ENCODE measurements at places on chromosomes 7 and 10.

DNA sequence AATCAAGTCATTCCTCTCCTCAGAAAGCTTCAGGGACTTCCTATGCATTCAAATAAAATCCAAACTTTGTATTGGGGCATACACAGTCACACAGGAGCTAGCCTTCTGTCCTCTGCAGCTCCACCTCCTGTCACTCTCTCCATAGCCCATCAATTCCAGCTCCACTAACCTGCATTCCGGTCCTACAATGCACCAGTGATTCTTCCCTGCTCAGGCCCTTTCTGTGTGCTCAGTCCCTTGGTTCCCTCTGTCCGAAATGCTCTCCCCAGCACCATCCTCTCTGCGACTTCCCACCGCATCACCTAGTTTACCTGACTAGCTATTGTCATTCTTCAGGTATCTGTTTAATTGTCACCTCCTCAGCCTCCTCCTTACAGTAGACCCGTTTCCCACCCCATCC, 26.4 kb upstream of the YAE1 start:
- no peak for DNase-seq

GRCh38 chr7:28005075-28005846, 175.3 kb downstream of the JAZF1 start:
- DNase-seq = no peak

GRCh38 chr10:1679821-1680650, 57.3 kb downstream of the ADARB2 start:
- DNase-seq = no peak

DNA sequence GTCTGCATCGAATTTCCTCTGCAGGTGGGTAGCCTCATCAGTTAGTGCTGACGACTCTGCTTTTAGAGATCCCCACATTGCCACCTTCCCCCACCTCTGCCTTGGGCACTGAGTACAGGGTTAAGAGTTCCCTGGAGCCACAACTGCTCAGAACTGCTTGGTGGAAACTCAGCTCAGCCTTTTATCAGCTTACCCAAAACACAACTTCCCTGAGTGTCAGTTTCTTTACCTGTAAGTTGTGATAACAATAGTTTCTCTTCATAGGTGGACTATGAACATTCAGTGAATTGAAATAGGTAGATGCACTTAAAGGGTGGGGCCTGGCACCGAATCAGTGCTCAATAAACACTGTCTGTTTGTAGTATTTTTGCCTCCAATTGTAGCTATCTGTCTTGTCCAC, 11.3 kb downstream of the ASB13 start:
- no peak for DNase-seq

DNA sequence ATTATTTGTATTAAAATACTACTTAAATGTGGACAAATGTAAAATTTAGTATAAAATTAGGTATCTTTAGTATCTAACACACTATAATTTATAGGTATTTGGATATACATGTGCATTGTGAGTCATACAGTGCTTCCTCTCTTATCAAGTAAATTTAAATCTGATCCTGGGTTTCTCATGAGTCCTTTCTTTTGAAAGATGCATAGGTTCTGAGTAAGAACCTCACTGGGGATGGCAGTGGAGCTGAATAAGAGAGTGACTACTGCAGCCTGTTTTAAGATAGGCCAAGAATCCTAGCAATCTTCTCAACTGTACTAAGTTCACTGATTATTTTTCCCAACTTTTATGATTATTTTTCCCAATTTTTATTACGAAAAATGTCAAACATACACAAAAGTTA, 16.2 kb downstream of the CEP55 start:
- no peak for DNase-seq

GRCh38 chr7:139094030-139094429, 15.5 kb downstream of the ZC3HAV1 start:
- no peak for DNase-seq

GRCh38 chr7:24932815-24933214, 47.2 kb downstream of the OSBPL3 start:
- DNase-seq = no peak

DNA sequence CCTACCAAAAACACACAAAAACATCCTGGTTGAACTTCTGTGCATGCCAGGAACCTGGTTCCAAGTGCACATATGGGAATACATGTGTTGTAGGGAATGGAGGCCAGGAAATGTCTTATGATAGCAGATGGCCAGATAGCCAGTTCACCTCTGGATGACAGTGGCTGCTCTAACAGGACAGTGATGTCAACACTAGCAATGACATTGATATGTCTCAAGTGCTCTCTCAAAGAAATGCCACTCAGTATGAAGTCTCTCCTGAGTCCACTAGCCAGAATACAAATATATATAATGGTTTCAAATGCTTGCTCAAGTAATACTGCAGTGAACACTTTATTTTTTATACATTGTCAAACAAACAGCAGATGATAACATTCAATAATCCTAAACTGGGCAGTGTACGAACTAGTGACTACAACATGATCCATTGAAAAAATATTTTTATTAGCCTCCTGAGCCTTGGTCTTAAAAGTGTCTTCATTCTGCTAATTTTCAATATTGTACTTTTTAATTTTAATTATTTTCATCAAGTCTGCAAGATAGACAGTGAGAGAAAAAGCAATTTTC, 26.0 kb upstream of the PCDH15 start:
- DNase-seq = no peak

- DNase-seq = no peak
These were observed 22.3 kb upstream of the GDI2 start for GRCh38 chr10:5835446-5836095.

DNA sequence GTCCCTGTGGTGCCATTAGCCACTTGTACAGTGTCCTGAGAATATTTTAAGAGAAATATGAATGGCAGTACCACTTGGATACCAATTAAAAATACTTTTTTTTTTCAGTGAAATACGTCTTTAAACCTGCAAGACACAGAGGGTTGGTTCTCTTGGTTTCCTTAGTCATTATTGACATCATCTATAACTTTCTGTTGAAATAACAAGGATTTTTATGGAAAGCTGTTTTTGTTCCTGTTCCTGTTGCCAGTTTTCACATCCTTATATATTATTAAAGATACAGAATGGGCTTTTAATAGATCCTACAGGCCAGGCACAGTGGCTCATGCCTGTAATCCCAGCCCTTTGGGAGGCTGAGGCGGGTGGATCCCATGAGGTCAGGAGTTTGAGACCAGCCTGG, 579.9 kb downstream of the AUTS2 start:
- no peak for DNase-seq

DNA sequence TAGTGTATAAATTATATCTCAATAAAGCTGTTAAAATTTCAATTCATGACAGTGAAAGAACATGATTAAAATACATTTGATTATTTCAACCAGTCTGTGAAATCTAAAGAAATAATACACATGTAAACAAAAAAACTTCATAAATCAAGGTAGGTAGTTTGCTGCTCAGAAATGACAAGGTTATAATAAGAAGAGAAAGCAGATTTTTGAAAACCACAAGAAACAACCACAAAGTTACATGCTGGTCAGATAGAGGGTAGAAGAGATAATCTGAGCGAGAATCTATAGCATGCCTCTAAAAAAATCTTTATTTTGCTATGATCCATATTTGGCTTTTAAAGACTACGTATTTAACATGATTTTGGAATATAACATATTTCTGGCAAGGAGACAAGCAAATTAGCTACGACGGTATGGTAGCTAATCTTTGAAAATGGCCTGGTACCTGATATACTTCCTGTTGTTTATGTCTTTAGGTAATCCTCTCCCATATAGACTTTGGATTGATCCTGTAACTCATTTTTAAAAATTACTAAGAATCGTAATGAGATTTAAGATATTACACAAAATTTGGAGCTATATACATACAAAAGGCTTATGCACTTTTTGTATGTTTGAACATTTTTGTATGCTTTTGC, 23.5 kb upstream of the VCL start:
- no peak for DNase-seq

- no peak for DNase-seq
These were observed 78.8 kb upstream of the FAM180A start for GRCh38 chr7:135827391-135827790.

DNA sequence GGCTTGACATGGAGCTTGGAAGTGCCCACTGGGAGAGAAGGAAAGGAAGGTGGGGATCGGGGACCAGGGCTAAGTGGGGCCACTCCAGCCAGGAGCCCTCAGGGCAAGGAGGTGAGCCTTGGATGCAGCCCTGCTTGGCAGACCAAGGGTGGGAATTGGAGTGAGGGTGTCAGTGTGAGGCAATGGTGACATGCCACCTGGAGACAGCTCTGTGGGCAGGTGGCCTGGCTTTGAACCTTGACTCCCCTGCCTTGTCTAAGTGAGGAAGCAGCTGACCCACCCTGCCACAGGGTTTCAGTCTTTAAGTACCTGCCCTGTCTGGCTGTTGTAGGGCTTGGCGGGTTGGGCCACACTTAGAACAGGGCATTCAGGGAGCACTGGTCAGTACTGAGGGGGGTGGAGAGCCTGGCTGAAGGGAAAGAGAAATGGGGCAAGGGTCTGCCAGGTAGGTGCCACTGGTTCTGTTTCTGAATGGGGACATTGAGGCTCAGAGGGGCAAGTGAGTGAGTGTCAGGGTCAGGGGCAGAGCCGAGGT, 4.8 kb downstream of the RAMP3 start:
- DNase-seq = no peak

DNA sequence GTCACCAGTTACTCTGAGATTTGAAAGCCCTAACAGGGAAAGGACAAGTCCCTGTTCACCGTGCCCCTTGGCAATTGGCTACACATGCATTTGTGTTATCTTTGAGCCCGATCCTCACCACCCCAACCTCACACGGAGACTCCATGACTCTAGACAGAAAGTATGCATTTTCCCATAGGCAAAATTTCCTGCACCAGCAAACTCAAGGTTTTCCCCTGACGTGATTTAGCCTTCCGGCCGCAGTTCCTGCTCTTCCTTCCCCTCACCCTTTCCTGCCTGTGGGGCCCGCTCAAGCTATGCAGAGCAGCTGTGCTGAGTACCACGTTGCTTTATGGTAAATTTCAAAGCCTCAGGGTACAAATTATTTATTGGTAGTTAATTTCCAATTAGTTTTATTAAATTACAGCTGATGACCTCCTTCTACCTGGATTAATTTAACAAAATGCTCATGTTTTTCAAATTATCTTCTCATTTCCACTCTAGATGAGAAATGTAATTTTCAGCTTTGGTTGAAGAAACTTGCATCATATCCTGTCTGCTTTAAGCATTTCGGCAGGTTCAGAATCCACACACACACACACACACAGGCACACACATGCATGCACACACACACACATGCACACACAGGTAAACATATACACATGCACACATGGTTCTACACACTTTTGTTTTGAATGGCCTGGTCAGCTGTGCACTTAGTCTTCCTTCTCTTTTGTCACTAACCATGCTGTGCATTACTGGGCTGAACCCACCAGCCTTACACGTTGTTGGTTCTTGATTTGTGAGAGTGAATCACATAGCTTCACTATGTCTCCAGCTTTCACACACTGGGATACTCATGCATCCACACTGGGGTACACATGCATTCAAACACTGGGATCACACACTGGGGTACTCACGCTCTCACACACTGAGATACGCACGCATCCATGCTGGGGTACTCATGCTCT, 283.1 kb upstream of the PITRM1 start:
- no peak for DNase-seq

DNA sequence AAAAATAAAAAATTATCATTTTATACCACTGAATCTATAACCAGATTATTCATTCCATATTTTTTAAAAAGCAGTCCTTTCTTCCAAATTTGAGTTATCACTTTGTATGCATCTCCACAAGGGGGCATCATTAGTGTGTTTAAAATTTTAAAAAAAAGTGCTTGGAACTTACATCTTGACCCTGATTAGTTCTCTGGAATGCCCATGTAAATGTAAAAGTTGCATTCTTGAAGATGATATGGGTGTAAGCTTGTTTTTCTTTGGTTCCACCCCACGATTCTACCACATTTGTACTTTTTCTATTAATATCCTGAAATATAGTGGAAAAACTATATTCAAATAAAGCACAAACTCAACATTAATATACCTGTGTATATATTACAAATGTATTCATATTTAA, 144.9 kb downstream of the ELAPOR2 start:
- DNase-seq = no peak

GRCh38 chr10:78910021-78910420, 158.7 kb upstream of the ZMIZ1 start:
- DNase-seq = no peak

DNA sequence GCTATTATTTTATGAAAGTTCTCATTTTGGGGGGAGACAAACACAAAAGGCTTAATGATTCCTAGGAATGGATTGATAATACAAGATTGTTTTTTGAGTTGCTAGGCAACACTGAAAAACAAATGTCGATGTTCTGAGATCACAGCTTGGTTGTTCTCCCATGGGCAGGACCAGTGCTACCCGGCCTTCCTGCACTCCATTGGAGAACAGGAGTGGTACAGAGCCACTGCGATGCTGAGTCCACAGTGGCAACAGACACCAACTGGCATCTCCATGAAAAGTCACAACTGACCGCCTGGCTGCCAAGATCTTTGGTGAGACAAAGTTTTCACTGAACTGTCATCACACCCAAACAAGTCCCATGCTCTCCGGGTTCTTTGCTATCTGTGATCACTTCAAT, 68.9 kb upstream of the NMT2 start:
- no peak for DNase-seq

GRCh38 chr7:44706788-44707557, 41.7 kb upstream of the ZMIZ2 start:
- no peak for DNase-seq

DNA sequence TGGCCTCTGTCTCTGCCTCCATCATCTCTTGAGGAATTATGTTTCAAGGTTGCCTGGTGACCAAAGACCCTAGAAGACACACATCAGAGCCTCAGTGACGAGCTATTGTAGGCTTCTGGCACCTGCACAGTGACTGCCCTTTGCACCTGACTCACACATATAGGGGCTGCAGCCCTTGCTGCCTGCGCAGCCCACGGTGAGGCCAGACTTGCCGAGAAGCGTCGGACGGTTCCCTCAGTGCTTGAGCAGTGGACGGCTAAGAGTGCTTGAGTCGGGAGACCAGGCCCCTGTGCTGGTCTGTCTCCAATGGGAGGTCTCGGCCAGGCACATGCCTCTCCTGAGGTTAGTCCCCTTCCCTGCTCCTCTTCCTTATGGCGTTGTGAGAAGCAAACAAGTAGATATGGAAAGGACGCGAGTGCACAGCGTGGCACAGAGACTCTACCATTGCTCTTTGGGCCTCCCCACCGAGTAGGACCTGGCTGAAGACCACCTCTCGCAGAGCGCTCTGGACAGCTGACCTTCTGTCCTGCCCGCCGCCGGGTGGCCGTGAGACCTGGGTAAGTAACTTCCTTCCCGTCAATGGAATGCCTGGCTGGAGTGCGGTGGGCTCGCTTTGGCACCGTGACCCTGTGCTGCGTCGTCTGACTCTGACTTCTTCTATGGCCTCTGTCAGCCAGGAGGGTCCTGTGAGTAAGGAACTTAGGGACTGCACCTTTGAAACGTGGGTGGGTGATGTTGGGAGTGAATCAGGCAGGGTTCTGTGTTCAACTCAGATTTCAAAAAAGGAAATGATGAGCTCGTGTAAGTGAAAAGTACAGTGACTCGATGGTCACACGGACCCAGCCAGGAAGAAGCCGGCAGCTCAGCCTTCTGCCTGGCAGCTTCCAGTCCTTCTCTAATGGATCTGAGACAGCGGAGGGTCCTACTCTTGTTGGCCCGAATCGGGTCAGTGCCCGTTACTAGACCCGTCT, 33.7 kb downstream of the ZNF775 start:
- no peak for DNase-seq

GRCh38 chr10:14688606-14689005, 86.1 kb downstream of the FAM107B start:
- peak; percentile 63 for DNase-seq

- no peak for DNase-seq
These were observed 574.6 kb downstream of the GALNT17 start for GRCh38 chr7:71706597-71706975.

GRCh38 chr10:13945390-13946208, 358.8 kb downstream of the PRPF18 start:
- DNase-seq = no peak
